ENCODE measurements at places on chromosomes 5 and 9.

DNA sequence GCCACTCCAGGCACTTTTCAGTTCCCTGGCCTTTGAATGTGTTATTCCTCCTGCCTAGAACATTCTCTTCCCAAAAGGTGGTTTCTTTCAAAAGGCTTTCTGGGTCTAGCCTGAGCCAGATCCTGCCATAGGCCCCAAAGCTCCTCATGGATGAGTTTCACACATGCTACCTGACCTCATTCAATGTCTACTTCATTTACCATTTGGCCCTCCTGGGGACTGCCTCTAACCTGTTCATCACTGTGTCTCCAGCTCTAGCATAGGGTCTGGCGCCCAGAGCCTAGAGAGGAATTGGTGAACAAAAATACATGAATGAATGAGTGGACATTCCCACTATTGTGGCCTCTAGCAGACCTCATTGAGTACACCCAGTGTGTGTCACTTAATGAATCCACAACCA lies 5.4 kb upstream of the P4HA2 start:
- no peak for DNase-seq

DNA sequence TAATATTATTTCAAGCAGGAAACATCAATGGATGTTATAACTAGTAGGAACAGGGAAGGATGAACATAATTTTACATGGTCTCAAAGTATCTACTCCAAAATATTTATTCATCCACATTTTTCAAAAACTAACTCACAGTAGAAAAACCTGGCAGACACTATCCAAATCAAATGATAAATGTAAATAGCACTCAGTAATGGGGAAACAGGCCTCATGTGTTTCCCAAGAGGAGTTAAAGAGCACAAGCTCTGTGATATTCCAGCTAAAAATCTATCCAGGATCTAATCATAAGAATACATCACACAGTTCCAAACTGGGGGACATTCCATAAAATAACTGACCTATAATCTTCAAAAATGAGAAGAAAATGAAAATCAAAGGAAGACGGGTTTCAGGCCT lies 443.1 kb downstream of the ZNF608 start:
- DNase-seq, result no peak

DNA sequence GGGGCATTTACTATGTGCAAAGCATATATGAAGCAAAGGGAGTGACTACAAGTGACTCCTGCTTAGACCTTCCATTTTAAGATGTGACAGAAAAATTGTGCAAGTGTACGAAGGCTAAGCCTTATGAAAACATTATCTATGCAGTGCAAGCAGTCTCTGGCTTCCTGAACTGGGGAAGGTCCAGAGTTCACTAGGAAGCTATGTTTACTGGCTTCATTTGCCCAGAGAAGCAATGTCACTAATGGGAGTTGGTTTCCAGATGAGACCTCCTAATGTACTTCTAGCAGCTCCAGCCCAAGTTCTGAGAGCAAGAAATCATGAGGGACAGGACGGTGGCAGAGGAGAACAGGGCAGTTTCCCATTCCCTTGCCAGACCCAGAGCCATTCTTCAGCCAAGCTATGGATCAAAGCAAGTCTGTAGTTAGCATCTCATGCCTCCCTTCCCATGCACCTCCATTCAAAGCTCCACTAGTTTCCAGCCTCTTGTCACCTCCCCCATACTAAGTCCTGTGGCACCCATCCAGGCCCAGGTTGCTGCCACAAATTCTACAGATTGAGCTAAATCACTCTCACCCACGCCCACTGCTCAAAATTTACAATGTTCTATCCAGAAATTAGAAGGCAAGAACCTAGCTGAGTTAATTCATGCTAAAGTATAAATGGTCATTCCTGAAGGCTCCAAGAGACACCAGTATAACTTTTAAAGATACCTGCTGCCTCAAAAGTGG lies 21.8 kb downstream of the MCTP1 start:
- no peak for DNase-seq

DNA sequence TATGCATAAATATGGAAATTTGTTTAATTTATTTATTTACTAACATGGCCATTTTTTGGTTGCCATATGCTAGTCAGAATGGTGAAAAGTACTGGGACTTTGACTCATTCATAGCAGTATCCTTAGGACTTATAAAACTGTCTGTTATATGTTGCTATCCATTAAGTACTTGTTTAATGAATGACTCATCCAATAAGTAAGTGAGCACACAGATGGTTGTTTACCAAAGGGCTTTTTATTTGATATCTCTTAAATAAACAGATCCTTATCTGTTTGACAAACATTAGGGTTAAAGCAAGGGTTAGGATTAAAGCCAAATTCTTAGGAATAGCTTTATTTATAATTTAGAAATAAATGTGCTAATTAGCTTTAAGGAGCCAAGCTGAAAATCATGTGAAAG lies 183.4 kb downstream of the FBXO4 start:
- no peak for DNase-seq

DNA sequence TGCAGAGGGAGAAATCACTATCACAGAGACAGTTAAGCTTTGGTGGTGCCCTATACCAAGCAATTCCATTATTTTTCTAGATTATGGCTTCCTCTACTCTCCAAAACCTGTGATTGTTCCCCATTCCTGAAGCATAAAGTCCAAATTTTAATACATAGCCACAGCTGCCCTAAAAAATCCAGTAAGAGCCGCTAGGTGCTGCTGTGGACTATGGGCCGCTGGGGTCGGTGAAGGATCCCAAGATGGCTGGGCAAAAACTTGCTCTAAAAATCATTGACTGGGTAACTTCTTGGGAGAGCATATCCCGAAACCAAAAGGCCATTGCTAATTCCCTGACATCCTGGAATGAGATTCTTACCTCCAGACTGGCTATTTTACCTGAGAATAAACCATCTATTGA lies 245.3 kb downstream of the NFIB start:
- no peak for DNase-seq
